H1 (cell line): ENCODE measurements at places on chromosomes 13 and 19. TPM values are rescaled to one million over a fixed set of nuclear protein-coding genes. Genes with fewer than 3 reads are reported as not detected.
A peak's percentile ranks its signal among the peaks of the same experiment; 100 is the strongest.

DNA sequence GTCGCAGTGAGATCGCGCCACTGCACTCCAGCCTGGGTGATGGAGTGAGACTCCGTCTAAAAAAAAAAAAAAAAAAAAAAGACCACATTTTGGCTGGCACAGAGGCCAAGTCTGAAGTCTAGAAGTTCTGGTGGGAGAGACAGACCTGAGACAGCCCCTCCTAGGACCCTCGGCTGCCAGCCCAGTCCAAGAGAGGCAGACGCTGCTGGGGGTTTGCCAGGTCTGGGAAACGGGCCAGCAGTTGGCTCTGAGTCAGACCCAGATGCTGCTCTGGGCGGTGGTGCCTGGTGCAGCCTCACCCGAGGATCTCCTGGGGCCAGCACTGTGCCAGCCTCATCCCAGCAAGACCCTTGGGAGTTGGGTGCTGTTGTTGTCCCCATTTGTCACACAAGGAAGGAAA is 5.8 kb downstream of the FCHO1 start:
- DNase-seq = no peak

DNA sequence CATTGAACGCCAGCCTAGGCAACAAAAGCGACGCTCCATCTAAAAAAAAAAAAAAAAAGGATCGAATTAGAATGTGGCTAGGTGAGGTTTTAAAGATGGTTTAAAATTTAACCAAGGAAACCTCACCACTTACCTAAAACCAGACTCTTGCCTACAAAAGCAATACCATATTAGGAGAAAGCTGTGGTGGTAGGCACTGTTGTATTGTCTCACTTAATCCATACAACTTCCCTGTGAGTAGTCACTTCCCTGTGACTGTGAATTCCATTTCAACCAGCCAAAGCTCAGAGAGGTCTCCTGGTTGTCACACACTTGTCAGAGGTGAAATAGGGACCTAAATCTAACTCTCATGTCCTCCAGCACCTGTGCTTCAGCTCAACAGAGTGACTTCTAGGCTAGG is 15.4 kb downstream of the SHISA2 start:
- no peak for DNase-seq

DNA sequence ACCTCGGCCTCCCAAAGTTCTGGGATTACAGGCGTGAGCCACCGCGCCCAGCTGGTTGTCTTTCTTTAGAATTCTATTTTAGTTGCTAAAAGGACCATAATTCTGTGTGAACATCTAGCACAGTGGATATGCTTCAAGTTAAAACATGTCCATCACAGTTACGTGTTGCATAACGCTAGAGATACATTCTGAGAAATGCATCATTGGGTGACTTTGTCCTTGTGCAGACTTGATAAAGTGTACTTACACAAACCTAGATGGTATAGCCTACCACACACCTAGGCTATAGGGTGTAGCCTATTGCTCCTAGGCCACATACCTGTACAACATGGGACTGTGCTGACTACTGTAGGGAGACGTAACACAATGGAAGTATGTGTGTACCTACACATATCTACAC is 35.4 kb downstream of the DOCK9 start:
- no peak for DNase-seq

GRCh38 chr19:1151037-1151724 is 22.9 kb downstream of the SBNO2 start:
- no peak for DNase-seq

DNA sequence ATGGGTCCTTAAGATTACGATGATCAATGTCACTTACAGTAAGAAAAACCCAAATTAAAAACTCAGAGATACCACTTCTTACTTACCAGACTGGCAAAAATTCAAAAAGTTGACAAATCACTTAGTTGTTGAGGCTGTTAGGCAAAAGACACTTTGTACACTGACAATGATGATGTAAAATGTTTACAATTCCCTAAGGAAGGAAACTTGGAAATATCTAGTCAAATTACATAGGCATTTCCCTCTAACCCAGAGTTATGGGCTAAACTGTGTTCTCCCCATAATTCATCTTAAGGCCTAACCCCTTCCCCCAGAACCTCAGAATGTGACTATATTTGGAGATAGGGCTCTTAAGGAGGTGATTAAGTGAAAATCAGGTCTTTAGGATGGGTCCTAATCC is 12.0 kb downstream of the TGDS start:
- no peak for DNase-seq

DNA sequence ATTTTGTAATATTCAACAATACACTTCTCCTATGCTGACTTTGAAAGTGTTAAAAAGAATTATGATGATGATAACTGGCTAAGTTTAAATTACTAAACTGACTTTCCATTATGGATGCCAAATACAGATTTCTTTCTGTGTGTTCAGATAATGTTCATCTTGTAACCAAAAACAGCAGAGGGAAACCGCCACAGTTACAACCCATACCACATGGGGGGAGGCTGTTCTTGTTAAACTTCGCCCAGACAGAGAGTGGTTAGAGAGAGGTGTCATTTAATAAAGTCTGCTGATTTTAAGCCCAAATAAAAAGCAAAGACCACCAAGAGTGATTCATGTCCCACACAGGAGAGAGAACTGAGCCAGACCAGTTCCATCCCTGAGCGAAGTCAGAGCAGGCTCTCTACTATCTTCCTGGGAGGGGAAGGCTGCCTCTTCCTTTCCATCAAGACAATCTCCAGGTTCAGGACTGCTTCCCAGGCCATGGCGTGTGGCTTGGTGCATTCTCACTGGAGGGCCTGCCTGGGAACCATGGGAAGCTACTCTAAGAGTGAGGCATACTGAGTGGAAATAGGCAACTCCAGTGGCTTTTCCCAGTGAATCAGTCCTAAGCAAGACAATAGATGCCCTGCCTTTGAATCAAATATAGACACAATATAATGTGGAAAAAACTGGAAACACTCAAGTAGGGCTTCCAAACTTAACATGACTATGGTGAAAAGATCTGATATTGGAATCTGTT is 18.2 kb downstream of the EFNB2 start:
- no peak for DNase-seq

The PIAS4 gene
- total RNA-seq = 41.4 and 51.4 TPM in 2 replicates

DNA sequence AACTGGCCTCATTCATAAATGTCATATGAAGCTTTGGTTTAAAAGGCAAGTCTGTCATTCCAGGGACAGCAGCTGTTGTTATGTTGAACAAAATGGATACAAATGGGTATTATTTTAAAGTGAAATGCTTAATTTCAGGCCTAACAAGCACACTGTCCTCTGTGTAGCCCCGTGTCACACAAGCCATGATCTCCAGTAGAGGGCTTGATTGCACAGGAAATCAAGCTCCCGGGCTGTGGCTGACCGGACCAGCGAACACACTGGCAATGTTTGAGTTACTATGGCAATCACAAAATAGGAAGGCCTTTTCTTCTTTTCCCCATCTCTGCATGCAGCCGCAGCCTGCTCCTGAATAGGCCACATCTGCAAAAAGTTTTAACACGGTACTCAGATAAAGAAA is 64.0 kb upstream of the GSX1 start:
- DNase-seq = no peak

DNA sequence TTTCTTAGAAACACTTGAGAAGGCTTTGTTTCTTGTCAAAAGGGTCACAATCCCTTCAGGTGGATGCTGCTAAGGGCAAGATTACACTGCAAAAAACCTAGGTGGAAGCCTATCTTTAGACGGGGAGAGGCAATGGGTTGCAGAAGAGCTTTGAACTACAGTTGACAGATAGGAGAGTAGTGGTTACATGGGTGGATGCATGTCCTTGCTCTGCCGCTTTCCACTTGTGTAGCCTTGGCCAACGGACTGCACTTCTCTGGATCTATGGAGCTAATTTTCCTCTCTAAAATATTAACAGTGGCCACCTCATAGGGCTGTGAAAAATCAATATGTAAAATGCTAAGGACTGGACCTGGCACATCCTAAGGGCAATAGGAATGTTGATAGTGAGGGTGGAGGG is 980 bp downstream of the BCKDHA start:
- DNase-seq = no peak

DNA sequence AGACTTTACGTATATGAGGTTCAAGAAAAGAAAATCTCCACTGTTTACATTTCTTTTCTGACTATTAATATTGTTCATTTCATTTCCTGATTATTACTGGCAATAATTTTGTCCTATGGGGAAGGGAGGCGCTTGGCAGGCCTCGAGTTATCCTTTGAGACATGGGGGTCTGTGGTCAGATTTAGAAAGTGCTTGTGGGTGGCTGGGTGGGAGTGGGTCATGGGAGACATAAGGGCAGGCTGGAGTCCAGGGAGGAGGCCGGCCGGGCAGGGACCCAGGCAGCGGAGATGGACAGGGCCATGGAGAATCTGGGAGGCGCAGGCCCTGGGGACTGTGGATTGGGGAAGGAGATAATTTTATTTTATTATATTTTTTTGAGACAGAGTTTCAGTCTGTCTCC is 40.1 kb downstream of the LTBP4 start:
- no peak for DNase-seq

GRCh38 chr19:937259-937694 is 11.4 kb downstream of the ARID3A start:
- no peak for DNase-seq

DNA sequence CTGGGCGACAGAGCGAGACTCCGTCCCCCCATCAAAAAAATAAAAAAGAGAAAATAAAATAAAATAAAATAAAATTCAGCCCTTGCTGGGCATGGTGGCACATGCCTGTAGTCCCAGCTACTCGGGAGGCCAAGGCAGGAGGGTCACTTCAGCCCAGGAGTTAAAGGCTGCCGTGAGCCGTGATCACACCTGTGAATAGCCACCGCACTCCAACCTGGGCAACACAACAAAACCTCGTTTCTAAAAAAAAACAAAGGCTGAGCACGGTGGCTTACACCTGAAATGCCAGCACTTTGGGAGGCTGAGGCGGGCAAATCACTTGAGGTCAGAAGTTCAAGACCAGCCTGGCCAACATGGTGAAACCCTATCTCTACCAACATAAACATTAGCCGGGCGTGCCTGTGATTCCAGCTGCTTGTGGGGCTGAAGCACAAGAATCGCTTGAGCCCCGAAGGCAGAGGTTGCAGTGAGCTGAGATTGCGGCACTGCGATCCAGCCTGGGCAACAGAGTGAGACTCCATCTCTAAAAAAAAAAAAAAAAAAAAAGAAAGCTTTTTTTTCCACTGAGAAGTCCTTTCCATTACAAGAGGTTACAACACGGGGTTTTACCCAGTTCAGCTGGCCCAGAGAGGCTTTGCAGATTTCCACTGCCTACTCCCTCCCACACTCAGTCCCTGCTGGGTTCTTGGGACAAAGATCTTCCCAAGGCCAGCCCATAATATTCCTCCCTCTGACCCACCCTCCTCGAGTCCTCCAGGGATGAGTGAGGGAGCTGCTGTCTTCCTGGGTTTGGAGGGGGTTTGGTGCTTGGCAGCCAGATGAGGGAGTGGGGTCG is 6.4 kb downstream of the ANGPTL4 start:
- no peak for DNase-seq

- DNase-seq = no peak
Observed at GRCh38 chr13:87837946-87838345, 166.8 kb downstream of the SLITRK5 start.

- DNase-seq = no peak
Observed at GRCh38 chr13:45396533-45397095, 21.6 kb downstream of the SLC25A30 start.

GRCh38 chr13:51714663-51715168 is 89.2 kb downstream of the DHRS12 start:
- DNase-seq = no peak

The PSG6 gene
- not detected in 2 replicates for total RNA-seq

The AMER2 gene
- 0.50 and 0.57 TPM in 2 replicates for total RNA-seq

The FAM83E gene
- total RNA-seq = 5.3 and 6.5 TPM in 2 replicates

- no peak for DNase-seq
Observed at GRCh38 chr13:114064450-114065140, 67.8 kb downstream of the RASA3 start.

- DNase-seq = no peak
Observed at GRCh38 chr19:56987184-56987583, 132.6 kb upstream of the USP29 start.

- no peak for DNase-seq
Observed at GRCh38 chr13:99258946-99259345, 767 bp upstream of the GPR18 start.

DNA sequence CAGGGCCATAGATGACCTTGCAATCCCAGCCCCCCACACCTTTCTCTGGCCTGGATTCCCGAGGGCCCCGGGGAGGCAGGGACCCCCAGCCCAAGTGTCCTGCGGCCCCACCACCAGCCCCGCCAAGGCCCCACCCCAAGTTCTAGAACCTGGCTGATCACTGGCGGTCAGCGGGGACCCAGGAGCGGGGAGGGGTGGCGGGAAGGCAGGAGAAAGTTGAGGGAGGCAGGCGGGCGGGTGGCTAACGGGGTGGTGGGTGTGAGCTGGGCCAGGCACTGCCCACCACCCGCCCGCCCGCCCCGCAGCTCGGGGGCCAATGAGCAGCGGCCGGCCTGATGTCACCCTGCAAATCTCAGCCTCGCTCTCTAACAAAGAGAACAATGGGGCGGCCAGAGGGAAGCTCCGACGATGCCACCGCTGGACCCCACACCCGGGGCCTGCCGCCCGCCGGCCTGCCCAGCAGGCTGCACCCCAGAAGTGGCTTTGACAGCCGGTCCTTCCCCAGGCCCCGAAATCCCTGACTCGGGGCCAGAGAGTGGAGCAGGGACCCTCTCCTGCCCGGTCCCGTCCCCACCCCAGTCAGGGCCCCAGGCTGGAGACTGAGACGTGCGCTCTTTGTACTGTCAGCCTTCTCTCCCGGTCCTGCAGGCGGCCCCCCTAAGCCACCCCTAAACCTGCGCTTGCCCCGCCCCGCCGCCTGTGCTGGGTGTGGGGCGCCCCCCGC is 1.6 kb downstream of the MEX3D start:
- peak; percentile 39 for DNase-seq

DNA sequence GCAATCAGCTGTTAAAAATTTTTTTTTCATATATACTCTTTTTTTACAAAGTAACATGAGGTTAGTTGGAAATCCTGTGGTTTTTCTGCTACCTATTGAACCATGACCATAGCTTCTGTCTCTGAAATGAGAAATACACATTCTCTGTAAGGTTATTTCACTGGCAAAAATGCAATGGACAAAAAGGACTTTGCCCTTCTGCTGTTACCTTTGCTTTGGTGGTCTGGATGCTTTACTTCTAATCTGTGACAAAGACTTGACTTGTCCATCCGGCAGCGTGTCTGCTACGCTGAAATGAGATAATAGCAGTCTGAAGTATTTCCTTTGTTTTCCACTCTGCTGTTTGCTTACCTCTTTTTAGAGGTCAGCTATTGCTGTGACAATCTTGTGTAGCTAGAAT is 412.8 kb downstream of the SLITRK6 start:
- no peak for DNase-seq

DNA sequence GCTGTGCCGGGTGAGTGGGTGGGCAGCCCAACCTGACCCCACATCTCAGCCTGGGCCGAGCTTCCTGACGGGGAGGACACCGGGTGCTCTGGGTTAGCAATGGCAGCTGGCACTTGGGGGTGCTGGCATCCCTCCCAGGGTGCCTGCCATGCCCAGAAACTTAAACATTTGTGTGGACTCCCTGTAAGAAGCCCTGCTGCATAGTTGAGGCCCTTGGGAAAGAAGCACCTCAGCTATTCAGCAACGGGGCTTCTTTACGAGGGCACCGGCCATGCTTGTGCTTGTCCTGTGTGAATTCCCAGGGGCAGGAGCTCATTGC is 33.8 kb upstream of the MEDAG start:
- no peak for DNase-seq
